Mesothelial cell of epicardium (in vitro differentiated cells): ENCODE measurements at places on chromosomes 7 and 10.

DNA sequence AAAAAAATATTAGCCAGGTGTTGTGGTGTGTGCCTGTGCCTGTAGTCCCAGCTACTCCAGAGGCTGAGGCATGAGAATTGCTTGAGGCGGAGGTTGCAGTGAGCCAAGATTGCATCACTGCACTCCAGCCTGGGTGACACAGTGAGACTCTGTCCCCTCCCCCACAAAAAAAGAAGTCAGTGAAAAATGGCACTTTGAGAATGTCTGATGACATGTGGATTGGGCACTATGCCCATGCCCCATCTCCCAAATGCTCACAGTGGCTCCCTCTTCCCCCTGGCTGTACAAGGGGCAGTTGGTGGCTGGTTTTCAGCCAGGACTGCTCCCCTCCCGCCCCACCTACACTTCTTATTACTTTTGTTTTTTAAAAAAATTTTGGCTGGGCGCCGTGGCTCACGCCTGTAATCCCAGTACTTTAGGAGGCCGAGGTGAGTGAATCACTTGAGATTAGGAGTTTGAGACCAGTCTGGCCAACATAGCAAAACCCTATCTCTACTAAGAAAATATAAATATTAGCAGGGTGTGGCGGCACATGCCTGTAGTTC, 26.1 kb downstream of the IL15RA start:
- H3K4me1 ChIP-seq, result peaks cover 7% of the 10 kb centered on the region
- peaks cover 7% of the 10 kb centered on the region for H3K27me3 ChIP-seq
- H3K27ac ChIP-seq, result no peak overlapping the region
- no peaks in the 10 kb centered on the region for H3K36me3 ChIP-seq
- no peak for DNase-seq

DNA sequence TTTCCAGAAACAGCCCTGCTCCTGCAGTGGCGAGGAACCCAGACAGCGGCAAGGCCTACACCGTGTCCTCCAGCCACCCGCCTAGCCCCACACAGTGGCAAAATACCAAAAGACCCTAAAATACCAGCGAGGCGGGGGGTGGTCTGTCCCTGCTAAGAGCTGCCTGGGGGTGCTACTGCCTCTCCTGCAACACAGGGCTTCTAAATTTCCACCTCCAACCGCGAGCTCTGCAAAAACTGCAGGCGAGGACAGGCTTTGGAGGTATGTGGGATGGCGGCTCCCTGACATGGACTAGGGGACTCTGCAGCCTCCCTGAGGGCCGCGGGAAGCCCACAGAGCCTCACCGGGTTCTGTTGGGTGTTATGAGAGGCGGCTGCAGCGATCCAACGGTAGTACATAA, 122.3 kb downstream of the WDR37 start:
- peaks cover 4% of the 10 kb centered on the region for H3K4me1 ChIP-seq
- H3K4me3 ChIP-seq, result no peak overlapping the region
- H3K36me3 ChIP-seq, result no peaks in the 10 kb centered on the region
- H3K27me3 ChIP-seq, result peaks cover 14% of the 10 kb centered on the region

DNA sequence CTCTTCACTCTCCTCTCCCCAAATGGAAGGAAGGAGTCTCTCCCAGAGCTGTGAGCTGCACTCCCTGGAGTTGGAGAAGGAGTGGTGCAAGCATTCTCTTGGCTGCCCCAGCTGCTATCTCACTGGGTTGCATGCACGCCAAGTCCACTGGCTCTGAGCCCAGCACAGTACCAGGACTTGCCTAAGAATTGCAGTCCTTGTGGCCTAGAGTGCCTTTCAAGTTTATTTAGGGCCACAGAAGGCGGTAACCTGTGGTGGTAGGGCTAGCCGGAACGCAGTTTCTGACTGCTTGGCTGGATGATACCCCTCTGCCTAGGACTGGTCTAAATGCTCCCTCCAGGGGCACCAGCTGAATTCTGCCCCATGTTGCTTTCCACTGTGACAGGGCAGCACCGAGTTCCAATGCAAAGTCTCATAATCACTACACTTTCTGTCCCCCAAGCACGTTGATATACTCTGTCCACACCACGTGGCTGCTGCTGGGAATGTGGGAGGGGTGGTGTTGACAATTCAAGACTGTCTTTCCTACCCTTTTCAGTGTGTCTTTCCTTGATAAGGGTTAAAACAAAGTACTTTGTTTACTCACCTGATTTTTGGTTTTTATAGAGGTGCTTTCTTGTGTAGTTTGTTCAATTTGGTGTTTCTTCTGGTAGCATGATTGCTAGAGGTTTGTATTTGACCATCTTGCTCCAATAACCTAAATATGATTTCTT, 57.0 kb downstream of the PHTF2 start:
- H3K27ac ChIP-seq, result no peak overlapping the region
- no peaks in the 10 kb centered on the region for H3K27me3 ChIP-seq
- H3K36me3 ChIP-seq, result peaks cover 12% of the 10 kb centered on the region
- DNase-seq, result no peak
- H3K4me1 ChIP-seq, result peaks cover 1% of the 10 kb centered on the region

DNA sequence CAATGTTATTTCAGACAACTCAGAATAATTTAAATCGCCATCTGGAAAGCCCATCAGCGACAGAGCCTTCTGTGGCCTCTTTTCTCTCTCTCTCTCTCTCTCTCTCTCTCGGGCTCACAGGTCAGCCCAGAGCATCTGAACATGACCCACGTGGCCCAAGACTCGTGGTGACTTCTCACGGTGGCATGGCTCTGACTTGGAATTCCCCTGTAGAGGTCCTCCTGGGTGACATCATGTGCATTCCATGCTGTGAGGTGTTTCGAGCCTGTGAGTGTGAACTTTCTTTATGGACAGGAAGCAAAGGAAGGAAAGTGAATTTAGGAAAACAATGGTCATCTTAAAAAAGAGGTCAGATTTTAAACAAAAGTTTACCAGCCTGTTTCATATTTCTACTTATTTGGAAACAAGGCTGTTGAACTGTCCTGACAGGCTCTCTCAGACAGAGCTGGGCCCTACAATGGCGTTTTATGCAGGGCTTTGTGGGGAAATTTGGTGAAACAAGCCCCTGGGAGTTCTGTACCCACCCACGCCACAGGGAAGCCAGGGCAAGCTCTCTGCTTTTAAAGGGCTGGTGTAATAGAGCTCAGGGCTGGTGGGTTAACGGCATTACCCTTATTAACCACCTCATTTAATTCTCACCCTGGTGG, 359.7 kb upstream of the ZNF32 start:
- H3K27ac ChIP-seq, result no peak overlapping the region
- DNase-seq, result no peak

GRCh38 chr7:1895664-1896515, 225.8 kb downstream of the ELFN1 start:
- H3K4me3 ChIP-seq, result no peak overlapping the region
- no peaks in the 10 kb centered on the region for H3K27me3 ChIP-seq
- H3K27ac ChIP-seq, result no peak overlapping the region
- peaks cover 2% of the 10 kb centered on the region for H3K4me1 ChIP-seq

GRCh38 chr10:34689053-34689452, 126.0 kb downstream of the PARD3 start:
- no peak overlapping the region for H3K27ac ChIP-seq
- H3K36me3 ChIP-seq, result peaks cover 21% of the 10 kb centered on the region
- no peak for DNase-seq
- H3K4me3 ChIP-seq, result no peak overlapping the region

- peaks cover 45% of the 10 kb centered on the region for H3K4me1 ChIP-seq
- no peak overlapping the region for H3K27ac ChIP-seq
- H3K36me3 ChIP-seq, result no peaks in the 10 kb centered on the region
Observed at GRCh38 chr10:108905171-108905570, 1018.1 kb downstream of the XPNPEP1 start.

DNA sequence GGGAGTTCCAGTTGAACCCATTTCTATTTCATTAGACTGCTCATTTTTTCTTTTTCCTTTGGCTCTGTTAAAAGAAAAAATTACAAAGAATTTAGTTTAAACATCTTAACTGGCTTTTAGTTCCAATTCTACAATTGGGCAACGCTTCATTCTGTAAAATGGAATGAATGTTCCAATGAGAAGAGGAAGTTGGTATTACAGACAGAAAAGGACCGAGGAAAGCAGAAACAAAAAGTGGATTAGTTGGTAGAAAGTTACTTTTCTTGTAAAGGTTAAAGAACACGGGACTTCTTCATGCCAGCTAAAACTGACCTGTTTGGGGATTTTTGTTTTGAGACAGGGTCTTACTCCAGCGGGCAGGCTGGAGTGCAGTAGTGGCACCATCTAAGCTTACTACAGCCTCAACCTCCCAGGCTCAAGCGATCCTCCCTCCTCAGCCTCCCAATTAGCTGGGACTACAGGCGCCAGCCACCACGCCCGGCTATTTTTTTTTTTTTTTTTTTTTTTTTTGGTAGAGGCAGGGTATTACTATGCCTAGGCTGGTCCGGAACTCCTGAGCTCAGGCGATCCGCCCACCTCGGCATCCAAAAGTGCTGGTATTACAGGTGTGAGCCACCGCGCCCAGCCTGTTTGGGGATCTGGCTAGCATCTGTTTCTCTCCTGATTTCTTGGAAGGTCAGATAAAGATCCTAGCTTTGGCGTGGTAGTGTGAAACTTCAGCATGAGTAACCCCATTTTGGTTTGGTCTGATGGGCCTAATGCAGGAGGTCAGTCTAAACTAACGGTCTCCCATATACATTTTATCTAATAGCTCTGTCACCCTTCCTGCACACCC, 1.3 kb upstream of the VDAC2 start:
- H3K27me3 ChIP-seq, result no peaks in the 10 kb centered on the region
- peaks cover 34% of the 10 kb centered on the region for H3K4me1 ChIP-seq
- peaks cover 12% of the 10 kb centered on the region for H3K36me3 ChIP-seq
- DNase-seq, result no peak

DNA sequence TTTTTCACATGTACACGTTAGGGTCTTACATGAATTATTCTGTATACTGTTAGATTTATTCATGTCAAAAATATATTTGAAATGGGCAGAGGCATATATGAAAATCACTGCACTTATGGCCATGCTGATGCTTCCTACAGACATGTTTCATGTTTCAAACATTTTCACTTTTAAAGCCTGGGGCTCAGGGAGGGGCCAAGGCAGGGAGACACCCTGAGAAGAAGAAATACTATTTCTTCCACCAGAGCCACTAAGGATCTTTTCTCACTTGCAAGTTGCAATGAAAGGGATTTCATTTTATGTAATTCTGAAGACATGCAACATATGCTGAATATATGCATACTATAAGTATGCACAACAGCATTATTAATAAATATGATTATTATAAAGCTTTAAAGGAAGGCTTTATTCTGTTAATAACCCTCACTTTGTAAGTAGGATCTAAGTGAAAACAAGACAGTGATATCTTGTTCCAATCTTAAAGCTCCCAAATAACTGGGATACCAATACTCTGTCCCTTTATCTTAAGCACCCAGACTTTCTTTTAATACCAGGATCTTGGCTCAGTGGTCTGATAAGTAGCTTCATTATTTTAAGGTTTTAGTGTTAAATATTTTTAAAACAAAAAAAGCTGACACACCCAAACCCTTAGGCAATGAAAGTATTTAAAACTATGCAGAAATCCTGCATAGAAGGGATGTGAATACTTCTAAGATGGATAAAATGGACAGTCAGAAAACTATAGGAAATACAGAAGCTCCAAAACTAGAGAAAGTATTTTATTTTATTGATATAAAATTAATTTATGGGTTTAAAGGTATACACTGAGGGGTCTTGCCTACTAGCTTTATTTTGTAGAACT, 148.0 kb downstream of the SNX13 start:
- H3K4me1 ChIP-seq, result no peaks in the 10 kb centered on the region
- no peaks in the 10 kb centered on the region for H3K27me3 ChIP-seq
- no peak for DNase-seq
- H3K4me3 ChIP-seq, result no peak overlapping the region
- no peak overlapping the region for H3K27ac ChIP-seq
- H3K36me3 ChIP-seq, result peaks cover 16% of the 10 kb centered on the region

DNA sequence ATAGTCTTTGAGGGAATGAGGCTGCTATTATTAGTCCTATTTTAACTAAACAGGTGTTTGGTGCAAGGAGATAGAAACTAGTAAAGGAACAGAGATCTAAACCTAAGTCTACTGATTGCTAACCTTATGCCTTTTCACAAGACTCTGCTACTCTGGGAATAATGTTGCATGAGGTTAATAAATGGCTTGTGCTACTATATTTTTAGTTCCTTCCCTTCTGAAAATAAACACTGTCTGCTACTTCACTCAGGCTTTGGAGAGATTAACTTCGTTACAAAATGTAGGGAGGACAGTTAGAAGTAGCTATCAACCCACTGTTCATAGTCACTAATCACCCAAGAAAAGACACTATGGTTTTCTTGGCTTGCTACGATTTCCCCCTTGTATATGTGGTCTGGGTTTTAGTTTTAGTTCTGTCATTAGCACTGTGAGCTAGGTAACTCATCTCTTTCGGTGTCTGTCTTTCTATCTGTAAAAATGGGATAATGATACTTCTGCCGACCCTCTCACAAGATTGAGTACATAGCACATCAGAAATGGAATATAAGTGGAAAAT, 296.2 kb downstream of the LRRTM3 start:
- no peak overlapping the region for H3K4me3 ChIP-seq
- H3K27me3 ChIP-seq, result peaks cover 1% of the 10 kb centered on the region
- no peak overlapping the region for H3K27ac ChIP-seq
- peaks cover 6% of the 10 kb centered on the region for H3K36me3 ChIP-seq
- H3K4me1 ChIP-seq, result peaks cover 2% of the 10 kb centered on the region

DNA sequence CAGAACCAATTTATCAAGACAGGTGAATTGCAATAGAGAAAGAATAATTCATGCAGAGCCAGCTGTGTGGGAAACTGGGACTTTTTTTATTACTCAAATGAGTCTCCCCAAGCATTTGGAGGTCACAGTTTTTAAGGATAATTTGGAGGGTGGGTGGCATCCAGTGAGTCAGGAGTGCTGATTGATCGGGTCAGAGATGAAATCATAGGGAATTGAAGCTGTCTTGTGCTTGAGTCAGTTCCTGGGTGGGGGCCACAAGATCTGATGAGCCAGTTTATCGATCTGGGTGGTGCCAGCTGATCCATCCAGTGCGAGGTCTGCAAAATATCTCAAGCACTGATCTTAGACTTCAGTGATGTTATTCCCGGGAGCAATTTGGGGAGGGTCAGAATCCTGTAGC, 9.9 kb upstream of the MYO1G start:
- DNase-seq, result no peak
- no peak overlapping the region for H3K4me3 ChIP-seq
- H3K4me1 ChIP-seq, result peaks cover 61% of the 10 kb centered on the region
- peak overlapping the region; percentile 31 for H3K27ac ChIP-seq

GRCh38 chr10:43855667-43856210, 207.1 kb upstream of the ZNF32 start:
- DNase-seq, result no peak
- H3K36me3 ChIP-seq, result no peaks in the 10 kb centered on the region
- H3K27ac ChIP-seq, result no peak overlapping the region
- peaks cover 18% of the 10 kb centered on the region for H3K4me1 ChIP-seq

DNA sequence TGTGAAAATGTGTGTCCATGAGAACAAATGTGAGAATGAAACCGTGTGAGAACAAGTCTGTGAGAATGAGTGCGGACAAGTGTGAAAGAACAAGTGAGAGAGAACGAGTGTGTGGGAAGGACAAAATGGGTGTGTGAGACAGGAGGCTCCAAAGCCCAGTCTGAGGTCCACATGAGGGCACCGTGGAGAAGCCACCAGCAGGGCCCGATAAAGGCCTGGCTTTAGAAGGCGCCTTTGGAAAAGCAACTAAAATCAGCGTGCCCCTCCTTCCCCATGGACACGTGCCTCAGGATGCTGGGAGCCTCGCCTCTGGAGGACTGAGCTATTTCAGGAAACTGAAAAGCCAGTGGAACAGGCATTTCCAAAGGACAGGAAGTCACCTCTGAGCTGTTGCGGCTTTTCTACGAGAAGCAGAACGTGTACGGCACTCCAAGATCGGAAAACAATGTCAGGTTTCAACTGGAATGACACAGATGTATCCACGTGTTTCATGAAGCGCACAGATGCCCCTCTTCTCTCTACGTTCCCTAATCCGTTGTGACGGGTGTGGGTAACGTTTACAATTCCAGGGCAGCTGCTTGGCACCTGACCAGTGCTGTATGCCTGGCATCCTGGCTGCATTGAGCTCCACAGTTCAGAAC, 46.4 kb downstream of the ESYT2 start:
- no peak overlapping the region for H3K27ac ChIP-seq
- H3K4me3 ChIP-seq, result no peak overlapping the region
- no peak for DNase-seq
- H3K4me1 ChIP-seq, result peaks cover 12% of the 10 kb centered on the region
- no peaks in the 10 kb centered on the region for H3K27me3 ChIP-seq
- peaks cover 6% of the 10 kb centered on the region for H3K36me3 ChIP-seq
